ENCODE measurements at places on chromosomes 16 and 17. TPM values are rescaled to one million over a fixed set of nuclear protein-coding genes. Genes with fewer than 3 reads are reported as not detected.
A peak's percentile ranks its signal among the peaks of the same experiment; 100 is the strongest.

- DNase-seq = no peak
Observed at GRCh38 chr16:26697807-26698206, 368.9 kb upstream of the C16orf82 start.

- DNase-seq = peak; percentile 67
Observed at GRCh38 chr17:40450175-40450574, 6.9 kb downstream of the IGFBP4 start.

GRCh38 chr16:72908362-72909167 lies 139.4 kb downstream of the ZFHX3 start:
- DNase-seq = no peak

DNA sequence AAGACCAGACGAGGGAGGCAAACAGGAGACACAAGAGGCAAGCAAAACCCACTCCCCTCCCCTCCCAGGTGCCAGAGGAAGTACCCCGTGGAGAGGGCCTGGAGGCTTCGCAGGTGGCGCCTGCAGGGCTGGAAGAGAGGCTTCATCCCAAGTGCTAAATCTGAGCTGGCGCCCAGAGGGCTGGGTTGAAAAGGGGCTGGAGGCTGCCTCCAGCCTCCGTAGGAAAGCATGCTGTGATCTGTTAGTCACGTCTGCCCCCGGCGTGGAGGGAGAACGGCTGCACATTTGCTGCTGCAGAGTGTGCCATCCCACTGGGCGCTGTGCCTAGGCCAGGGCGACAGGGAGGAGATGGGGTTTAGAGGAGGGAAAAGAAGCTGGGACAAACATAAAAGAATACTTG lies 16.9 kb downstream of the RPH3AL start:
- peak; percentile 30 for DNase-seq

- DNase-seq = no peak
Observed at GRCh38 chr17:63116228-63116627, 150.2 kb downstream of the TANC2 start.

- DNase-seq = no peak
Observed at GRCh38 chr16:8084882-8085281, 505.4 kb downstream of the TMEM114 start.

DNA sequence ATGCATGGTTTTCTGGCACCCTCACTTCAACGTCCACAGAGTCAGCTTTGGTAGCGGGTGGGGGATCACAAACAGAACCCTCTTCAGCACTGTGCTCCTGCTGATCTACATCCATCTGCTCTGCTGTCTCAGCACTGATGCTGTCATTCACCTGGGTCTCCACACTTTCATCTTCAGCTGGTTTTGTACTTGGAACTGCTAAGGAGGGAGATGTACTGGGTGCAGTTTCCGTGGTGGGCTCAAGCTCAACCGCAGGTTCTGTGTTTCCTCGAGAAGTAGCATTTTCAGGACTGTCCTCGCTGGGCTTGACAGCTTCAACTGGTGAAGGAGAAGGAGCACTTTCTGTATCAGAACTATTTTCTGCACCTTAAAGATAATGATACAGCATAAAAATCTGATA lies 101.8 kb downstream of the TTC19 start:
- DNase-seq = no peak

DNA sequence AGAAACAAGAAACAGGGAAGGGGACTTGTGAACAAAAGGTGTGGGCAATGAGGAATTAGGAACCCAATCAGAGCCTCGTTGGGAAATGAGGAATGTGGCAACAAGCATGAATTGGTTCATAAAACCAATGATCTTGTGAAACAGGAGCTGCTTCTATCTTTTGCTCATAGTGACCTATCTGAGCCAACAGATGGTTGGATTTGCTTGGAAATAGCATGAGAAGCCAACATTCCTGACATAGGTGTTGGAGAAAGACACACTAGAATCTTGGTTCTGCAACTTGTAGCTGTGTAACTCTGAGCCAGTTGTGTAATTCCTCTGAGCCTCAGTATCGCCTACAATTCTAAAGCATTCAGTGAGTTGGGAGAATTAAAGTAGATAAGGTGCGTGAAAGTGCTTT lies 251.9 kb upstream of the AXIN2 start:
- DNase-seq = no peak

DNA sequence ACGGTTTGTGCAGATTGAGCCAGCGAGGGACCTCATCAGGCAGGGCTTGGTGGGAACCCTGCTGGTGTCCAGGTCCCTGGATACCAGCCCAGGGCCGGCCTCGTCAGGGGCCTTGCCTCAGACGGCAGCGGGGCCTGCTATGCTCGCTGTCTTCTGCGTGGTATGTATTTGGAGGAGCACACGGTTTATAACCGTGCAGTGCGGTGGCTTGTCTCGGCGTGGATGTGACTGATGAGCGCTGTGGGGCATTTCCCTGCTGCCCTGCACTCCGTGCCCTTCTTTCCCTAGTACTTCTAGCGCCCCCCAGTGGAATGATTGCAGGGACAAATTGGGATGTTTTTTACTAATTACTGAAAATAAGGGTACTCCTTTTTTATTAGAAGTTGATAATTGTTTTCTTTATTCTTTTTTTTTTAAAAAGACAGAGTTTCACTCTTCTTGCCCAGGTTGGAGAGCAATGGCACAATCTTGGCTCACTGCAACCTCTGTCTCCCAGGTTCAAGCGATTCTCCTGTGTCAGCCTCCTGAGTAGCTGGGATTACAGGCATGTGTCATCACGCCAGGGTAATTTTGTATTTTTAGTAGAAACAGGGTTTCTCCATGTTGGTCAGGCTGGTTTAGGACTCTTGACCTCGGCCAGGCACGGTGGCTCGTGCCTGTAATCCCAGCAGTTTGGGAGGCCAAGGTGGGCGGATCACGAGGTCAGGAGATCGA lies 15.3 kb downstream of the TBCD start:
- DNase-seq = peak; percentile 85

C1QTNF1 gene
- total RNA-seq = 14.4 TPM

TNFRSF17 gene
- not detected for total RNA-seq

KCNG4 gene
- not detected for total RNA-seq

EXOC3L1 gene
- total RNA-seq = not detected

IRX6 gene
- total RNA-seq = 1.2 TPM

Measured in osteoblast (primary cell).